Daoy (cell line): ENCODE measurements at places on chromosomes 6 and 20.

DNA sequence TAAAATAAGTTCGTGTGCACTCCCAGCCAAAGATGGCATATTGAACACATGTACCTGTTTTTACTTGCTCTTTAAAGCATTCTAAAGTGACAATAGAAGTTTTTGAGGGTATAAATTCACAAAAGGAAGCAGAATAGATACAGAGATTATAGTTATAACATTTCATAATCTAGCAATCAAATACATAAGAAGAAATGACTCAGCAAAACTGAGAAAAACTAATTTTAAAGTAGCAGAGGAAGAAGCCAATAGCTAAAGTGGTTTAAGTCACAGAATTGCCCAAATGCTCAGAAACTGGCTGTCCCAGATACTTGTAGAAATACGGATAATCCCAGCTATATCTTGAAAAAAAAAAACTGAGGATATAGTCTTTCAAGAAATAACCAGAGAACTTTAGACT lies 49.2 kb upstream of the TBC1D32 start:
- DNase-seq: no peak

DNA sequence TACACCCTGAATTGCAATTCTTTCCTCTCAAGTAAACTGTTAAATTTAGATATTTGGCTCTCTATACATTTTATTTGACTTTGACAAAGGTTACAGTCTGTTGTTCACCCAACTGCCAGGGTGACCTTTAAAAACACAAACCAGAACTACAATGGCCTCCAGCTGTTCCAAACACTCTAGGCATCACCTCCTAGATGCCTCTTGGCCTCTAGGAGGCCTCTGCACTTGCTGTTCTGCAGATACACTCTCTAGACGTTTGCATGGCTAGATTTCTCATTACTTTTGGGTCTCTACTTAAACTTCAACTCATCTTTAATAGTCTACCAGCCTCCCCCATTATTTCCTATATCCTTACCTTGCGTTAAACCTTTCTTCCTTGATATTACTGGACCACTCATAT lies 102.8 kb upstream of the BEND3 start:
- no peak for DNase-seq

DNA sequence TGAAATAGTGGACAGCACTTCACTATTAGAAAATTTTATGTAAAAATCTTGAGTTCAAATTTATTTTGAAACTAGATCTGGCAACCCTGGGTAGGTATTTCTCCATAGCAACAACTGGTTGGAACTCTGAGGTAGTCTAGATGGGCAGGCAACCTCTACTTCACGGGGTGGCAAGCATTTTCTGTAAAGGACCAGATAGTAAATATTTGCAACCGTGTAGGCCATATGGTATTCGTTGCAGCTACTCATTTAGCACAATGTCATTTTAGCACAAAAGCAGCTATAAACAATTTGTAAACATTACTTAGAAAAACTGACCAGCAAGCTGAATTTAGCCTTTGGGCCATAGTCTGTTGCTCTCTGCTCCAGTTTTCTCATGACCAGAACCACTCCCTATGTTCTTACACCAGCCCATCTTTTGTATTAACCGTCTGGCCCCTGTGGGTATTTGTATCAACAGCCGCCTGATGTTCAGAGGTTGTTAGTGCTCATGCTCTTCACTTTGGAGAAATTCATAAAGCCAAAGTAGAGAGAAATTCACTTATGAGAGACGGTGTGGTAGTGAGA lies 29.2 kb downstream of the LGSN start:
- DNase-seq: no peak

- DNase-seq: no peak
Measured at GRCh38 chr6:167712731-167713475, 113.8 kb upstream of the AFDN start.

DNA sequence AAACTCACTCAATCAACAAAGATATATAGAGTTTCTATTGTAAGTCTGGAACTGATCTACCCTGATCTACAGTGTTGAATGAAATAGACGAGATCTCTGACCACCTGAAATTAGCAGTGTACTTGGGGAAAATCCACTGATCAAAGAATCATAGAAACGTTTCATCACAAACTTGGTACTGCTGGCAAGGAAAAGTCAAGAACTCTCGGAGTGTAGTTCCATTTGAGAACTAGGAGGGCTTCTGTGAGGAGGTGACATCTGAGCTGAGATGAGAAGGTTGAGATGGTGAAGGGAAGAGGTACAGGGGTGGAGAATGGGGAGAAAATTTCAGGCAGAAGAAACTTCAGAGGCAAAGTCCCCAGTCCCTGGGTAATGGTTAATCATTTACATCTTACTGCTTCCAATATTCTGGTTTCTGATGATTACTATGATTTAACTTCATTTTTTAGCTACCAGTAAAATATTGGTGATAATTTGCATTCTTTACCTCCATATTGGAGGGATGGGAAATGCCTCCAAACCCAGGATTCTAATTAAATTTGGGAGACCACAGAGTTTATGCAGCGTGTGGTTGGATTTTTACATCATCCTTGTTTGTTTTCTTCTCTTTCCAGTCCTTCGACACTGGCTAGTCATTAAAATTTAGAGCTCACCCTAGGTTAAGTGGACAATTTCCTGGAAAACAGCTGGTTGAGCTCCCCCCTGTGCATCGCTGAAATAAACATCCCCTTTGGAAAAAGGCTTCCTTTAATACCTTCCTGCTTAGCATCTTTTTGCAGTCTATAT lies 191.9 kb downstream of the BCAS1 start:
- DNase-seq: no peak

GRCh38 chr20:50417023-50417329 lies 93.2 kb upstream of the PTPN1 start:
- DNase-seq: no peak

GRCh38 chr6:146851837-146852236 lies 253.1 kb downstream of the ADGB start:
- peak; percentile 85 for DNase-seq

DNA sequence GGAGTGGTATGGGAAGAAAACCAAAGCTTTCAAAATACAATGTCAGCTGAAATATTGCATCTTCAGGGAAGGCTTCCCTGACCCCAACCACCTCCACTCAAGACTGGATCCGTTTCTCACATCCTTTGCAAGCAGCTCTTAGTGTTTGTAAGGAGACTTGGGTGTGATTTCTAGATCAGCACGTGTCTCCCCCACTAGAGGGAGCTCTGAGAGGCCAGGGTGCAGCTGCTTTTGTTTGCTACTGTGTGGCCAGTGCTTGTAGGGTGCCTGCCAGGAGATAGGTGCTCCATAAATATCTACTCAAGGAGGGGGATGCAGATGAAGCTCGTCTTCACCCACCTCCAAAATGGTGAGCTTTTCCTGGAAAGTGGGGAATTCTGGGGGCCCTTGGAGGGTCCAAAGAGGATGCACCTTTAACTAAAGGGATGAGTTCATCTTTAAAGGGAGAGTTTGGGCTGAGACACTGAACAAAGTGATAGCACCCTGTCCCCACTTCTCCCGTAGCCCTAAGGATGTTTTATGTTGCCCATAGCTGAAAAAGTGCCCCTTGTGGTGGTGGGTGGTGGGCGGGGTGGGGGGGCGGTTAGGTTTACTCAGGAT lies 52.6 kb upstream of the MAFB start:
- no peak for DNase-seq

DNA sequence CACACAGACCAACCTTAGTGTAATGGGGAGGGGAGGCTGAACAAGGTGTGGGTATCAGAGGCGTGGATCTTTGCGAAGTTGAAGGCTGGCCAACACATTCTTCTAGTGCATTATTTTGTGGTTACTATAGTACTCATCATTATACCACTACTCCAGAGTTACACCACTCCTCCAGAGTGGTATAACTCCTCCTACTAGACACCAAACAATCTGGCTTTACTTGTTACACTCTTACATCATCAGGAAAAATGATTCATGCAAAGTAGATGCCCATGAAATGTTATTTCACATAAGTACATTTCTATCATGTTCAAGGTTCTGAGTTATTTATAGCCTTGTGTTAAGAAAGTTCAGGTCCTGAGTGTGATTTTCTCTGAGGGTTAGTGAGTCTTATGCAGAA lies 443.1 kb upstream of the OPRM1 start:
- DNase-seq: no peak

DNA sequence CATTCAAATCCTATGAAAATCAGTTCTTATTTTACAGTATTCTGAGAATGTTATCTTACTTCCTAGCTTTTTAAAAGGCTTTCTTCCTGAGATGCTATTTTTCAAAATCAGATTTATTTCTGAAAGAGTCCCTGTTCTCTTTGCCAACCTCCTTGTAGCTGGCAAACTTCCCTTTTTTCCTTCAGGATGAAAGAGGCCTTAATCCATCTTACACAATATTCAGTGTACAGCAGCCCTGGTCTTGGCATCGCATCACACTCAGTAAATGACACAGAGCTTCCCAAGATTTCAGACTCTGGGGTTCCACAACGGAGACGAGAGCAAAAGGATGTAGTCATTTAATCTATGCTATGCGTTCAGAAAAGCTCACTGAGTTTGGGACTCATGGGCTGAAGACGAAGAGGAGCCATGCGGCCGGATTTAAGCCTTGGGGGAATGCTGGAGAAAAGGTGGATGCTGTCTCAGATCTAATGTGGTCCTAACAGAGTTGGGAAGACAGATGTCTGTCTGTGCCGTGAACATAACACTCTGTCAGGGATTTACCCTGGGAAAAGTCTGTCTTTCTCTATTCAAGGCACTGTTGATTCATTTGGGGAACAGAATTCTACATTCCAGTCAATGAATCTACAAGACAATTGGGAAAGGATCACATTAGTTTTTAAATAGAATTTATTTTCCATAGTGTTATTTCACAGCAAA lies 616.4 kb upstream of the AGPAT4 start:
- no peak for DNase-seq

DNA sequence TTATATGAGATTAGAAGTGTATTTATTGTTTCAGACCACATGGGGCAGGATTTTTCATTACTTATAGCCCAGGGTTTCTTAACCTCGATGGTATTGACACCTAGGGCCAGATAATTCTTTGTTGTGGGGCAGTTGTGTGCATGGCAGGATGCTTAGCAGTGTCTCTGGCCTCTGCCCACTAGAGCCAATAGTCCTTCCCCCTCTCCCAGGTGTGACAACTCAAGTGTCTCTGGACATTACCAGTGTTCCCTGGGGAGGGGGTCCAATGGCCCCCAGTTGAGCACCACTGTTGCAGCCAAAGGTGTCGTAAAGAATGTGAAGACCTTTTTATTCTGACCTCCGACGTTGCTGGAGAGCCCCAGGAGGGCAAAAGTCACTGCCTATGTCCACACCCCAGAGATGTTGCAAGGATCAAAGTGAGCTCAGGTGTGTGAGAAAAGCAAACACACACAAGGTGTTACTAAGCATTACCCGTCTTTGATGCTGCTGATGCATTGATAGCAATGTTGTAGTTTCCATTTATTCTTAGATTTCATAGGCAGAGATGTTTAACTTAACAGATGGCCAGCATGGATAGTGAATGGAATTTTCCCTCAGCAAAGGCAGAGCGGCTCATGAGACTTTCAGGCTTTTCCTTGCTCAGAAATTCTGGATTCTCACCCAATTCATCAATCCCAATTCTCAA lies 22.2 kb downstream of the BANF2 start:
- no peak for DNase-seq

DNA sequence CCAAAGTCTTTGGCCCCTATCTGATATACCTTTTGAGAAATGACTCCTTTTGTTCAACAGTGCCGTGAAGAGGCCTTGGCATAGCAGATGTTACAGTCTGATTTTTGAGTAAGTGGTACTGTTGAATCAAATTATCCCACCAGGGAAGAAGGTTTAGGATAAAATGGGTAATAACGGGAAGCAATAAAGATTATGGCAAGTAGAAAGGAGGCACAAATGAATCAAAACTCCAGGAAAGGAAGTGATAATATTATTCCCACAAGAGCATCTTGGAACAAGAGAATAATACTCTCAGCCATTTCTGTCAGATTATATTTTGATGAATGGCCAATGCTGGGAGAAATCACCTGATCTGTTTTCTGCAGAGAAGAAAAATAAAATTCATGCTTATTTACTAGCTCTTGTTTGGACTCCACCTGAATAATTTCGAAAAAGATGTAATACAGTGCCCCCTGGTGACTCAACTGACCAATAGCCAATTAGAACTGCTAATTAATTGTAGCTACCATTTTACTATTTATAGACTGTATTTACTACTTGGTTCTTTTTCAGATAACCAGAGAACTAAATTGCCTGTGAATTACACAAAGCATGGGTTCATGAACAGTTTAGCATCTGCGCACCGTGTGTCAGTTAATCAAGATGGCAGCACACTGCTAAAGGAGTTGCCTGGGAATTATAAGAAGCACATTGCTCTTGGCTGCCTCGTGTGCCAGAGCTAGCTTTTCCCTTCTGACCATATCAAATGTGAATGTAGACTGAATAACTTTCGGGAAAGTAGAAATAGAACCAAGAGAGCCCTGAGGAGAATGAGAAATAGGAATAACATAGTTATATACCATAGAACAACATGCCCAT lies 78.5 kb upstream of the TRDN start:
- peak; percentile 5 for DNase-seq

DNA sequence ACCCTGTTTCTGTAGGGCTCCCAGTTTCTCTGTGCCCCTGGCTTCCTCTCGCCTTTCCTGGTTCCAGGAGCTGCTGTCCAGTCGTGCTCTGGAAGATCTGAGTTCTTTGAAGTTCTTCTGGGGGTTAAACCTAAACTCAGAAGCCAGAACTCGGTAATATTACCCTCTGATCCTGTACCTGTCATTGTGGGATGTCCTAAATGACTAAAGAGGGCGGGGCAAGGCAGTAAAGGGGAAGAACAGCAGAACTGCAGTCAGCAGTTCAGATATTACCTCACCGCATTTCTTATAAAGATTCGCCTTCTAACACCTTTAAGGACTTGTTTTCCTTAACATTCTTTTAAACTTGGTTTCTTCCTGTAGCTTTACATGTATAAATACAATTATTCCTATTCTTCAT lies 63.9 kb downstream of the FAM120B start:
- DNase-seq: no peak

GRCh38 chr6:85865420-85866369 lies 223.0 kb upstream of the SYNCRIP start:
- peak; percentile 77 for DNase-seq

GRCh38 chr6:80523531-80523997 lies 417.1 kb downstream of the BCKDHB start:
- no peak for DNase-seq

DNA sequence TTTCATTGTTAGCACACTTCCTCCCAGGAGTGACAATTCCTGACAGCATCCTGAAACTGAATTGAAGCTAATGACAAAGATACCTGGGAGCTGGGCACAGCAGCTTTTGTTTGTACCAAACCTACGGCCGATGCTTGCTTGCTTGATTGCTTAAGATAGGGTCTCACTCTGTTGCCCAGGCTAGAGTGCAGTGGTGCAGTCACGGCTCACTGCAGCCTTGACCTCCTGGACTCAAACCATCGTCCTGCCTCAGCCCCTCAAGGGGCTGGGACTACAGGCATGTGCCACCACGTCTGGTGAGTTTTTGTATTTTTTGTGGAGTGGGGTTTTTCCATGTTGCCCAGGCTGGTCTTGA lies 84.7 kb upstream of the SCP2D1 start:
- DNase-seq: no peak

DNA sequence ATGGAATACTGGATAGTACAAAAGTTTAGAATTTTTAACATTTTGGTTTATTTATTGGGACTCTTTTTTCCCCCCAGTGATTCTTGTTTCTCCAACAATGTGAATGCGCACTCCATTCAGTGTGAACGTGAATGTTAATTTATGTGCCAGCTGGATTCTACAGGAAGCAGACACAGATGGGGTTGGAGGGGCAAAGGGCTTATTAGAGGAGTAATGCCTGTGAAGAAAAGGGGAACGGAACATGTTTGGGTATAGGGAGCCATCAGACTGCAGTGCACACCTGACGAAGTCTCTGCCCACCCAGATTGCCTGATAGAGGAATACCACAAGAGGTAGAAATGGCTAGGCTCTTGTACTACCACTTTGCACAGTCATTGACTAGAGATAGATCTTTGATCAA lies 48.2 kb downstream of the PTPRA start:
- no peak for DNase-seq

- no peak for DNase-seq
Measured at GRCh38 chr6:55955684-55956083, 80.3 kb upstream of the BMP5 start.
